ENCODE measurements at places on chromosomes 3 and 15. TPM values are rescaled to one million over a fixed set of nuclear protein-coding genes. Genes with fewer than 3 reads are reported as not detected.

- no peak for DNase-seq
These were observed 36.2 kb downstream of the KBTBD12 start for GRCh38 chr3:127951276-127951675.

- DNase-seq, result no peak
These were observed 1.7 kb downstream of the FLNB start for GRCh38 chr3:58009749-58010535.

- no peak for DNase-seq
These were observed 110.8 kb downstream of the LRIG1 start for GRCh38 chr3:66390013-66390412.

- no peak for DNase-seq
These were observed 172.8 kb upstream of the P2RY1 start for GRCh38 chr3:152662157-152662556.

Gene ZNF662
- total RNA-seq, result 4.1 TPM

Data from Right ventricle myocardium inferior (tissue), 1 donor.